Vagina (tissue), 2 donors: ENCODE measurements at places on chromosomes 12 and 14. TPM values are rescaled to one million over a fixed set of nuclear protein-coding genes. Genes with fewer than 3 reads are reported as not detected.

Gene DENND5B
- 25.3 TPM for total RNA-seq

DNA sequence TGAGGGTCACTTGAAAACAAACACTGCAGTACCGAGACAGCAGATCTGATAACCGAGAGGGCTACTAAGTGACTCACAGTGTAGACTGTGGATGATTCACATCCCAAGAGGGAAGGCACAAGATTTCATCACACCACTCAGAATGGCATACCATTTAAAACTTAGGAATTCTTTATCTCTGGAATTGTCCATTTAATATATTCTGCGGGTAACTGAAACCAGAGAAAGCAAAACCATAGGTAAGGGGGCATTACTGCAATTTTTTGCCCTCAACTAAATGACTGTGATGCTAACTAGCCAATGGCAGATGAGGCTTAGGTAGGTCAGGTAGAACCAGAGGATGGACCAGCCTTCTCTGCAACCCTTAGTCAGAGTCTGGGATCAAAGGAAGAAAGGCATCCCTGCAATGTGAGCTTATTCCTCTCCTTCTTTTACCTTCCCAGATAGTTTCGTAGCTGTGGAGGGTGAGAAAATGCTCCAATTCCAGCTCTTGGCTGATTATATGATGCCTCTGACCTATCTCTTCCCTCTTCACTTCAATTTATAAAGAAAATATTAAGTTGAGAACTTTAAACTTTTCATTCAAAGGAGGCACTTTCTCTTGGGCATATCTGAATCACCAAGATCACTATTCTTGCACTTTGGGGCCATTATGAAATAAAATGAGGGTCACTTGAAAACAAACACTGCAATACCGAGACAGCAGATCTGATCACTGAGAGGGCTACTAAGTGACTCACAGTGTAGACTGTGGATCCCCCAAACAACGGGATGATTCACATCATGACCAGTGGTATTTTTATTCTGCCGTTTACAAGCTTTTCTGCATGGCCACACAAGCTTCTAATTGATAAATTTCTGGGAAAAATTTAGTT lies 6.8 kb downstream of the ART4 start:
- no peak for DNase-seq

Gene BMP4
- 31.4 TPM for total RNA-seq

- no peak for DNase-seq
Observed at GRCh38 chr12:99027461-99027860, 382.4 kb downstream of the APAF1 start.

GRCh38 chr12:51855586-51856428 lies 7.3 kb upstream of the FIGNL2 start:
- DNase-seq = no peak

DNA sequence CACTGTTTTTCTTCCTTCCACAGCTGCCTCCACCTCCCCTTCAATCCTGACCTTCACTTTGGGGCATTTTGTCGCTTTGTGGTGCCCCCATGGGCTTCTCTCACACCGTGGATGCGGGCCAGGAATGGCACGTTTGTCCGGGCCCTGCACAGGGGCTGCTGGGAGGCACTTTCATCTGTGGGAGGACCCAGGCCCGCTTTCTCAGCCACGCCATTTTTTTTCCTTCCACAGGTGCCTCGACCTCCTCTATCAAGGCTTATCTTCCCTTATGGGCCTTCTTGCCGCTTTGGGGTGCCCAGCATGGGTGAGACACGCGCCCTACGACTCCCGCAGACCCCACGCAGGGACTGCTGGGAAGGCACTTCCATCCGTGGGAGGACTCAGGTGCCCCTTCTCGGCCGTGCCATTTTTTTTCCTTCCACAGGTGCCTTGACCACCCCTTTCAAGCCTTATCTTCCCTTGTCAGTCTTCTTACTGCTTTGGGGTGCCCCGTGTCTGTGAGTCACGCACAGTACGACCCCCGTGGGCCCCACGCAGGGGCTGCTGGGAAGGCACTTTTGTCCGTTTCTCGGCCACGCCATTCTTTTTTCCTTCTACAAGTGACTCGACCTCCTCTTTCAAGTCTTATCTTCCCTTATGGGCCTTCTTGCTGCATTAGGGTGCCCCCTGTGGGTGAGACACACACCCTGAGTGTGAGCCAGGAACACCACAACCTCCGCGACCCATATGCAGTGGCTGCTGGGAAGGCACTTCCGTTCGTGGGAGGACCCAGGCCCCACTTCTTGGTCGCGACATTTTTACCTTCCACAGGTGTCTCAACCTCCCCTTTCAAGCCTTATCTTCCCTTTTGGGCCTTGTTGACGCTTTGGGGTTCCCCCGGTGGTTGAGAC lies 270.7 kb downstream of the ALG10 start:
- DNase-seq = no peak

GRCh38 chr12:42946871-42947381 lies 357.4 kb upstream of the PRICKLE1 start:
- no peak for DNase-seq

Gene OR6C3
- not detected for total RNA-seq

DNA sequence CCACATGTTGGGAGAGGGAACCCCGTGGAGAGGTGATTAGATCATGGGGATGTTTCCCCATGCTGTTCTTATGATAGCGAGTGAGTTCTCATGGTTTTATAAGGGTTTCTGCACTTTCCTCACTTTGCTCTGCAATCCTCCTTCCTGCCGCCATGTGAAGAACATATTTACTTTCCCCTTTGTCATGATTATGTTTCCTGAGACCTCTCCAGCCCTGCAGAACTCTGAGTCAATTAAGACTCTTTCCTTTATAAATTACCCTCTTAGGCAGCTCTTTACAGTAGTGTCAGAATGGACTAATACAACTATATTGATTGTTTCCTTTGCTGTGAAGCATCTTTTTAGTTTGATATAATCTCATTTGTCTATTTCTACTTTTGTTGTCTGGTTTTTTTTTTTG lies 13.1 kb upstream of the RASSF9 start:
- DNase-seq = no peak

- DNase-seq = no peak
Observed at GRCh38 chr12:47739979-47740378, 14.7 kb upstream of the ENDOU start.

Gene FGF23
- total RNA-seq = not detected

DNA sequence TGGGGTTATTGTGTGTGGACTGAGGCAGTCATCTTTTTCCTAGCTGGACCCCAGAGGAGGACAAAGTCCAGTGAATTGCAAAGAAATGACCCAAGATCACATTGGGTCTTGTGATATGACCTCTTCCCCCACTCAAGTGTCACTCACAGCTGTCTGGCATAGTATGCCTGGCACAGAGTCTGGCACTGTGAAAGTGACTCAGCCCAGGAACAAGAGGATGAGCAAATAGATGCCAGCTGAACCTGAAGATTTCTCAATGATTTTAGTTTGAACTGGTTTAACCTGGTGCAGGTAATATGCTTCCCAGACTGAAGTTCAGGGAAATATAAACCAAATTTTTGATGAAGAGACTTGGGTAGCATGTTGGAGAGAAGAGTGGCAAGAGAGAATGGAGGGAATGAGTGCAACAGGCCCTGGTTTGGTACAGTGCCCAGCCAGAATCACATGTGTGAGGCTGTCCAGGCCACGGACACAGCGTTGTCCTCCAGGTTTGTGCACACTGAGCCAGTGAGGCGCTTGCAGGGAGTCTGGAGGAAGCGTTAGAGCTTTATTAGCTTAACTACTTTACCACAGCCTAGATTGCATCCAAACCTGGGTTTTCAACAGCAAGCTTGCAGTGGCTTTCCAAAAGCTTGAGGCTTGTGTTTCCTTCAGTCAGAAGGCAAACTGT lies 332.9 kb downstream of the NUAK1 start:
- DNase-seq = no peak

GRCh38 chr12:126747530-126748149 lies 1519.3 kb upstream of the TMEM132C start:
- DNase-seq = no peak

Gene MYH7
- not detected for total RNA-seq

- no peak for DNase-seq
Observed at GRCh38 chr12:104340925-104341611, 37.5 kb downstream of the EID3 start.

Gene ASIC1
- total RNA-seq = 2.9 TPM

- no peak for DNase-seq
Observed at GRCh38 chr14:90846511-90846910, 30.3 kb upstream of the TTC7B start.

DNA sequence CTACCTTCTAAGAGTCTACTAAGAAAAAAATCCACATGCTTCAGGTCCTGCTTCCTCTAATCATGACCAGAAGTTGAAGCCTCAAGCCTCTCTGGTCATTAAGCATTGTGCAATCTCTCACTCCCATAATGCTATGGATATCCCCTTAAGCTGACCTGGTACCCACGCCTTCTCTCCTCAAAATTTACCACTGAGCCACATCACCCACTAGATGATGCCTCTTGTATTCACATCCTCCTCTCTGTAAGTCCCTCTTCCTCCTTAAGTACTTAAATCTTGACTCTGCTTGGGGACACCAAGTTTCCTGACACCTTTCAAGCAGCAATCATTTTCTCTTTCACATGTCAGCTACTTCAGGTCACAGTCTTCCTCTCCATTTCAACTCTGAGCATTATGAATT lies 9.8 kb downstream of the GALNT4 start:
- no peak for DNase-seq

DNA sequence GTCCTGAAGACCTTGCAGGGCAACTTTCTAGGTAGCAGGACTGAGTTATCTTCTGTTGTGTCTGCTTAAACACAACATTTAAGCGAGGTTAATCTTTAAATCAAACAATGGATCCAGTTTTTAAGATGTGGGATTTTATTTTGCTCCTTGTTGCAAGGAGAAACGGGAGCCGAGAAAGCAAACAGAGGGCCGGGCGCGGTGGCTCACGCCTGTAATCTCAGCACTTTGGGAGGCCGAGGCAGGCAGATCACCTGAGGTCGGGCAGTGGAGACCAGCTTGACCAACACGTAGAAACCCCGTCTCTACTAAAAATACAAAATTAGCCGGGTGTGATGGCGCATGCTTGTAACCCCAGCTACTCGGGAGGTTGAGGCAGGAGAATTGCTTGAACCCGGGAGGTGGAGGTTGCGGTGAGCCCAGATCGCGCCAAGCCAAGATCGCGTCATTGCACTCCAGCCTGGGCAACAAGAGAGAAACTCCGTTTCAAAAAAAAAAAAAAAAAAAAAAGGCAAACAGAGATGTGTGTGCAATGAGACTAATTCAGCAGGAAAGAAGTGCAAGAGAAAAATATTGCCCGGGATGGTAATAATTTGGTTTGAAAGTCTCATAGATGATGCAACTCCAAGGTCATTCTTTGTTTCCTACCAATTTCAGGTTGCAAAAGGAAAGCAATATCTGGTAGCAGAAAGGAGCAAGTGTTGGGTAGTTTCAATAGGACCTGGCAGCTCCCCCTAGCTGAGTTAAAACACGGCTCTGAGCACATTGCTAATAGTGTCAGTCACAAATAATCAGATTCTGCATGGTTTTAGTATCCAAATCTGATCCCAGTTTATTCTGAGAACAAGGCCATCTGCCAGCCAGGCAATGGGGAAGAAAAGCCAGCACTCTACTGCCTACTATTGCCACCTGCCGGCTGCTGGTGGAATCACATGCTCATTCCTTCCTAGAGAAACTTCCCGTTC lies 141.4 kb downstream of the PPM1H start:
- no peak for DNase-seq

Gene IFT43
- 47.4 TPM for total RNA-seq

- no peak for DNase-seq
Observed at GRCh38 chr14:100297320-100298300, 8.6 kb downstream of the SLC25A29 start.

DNA sequence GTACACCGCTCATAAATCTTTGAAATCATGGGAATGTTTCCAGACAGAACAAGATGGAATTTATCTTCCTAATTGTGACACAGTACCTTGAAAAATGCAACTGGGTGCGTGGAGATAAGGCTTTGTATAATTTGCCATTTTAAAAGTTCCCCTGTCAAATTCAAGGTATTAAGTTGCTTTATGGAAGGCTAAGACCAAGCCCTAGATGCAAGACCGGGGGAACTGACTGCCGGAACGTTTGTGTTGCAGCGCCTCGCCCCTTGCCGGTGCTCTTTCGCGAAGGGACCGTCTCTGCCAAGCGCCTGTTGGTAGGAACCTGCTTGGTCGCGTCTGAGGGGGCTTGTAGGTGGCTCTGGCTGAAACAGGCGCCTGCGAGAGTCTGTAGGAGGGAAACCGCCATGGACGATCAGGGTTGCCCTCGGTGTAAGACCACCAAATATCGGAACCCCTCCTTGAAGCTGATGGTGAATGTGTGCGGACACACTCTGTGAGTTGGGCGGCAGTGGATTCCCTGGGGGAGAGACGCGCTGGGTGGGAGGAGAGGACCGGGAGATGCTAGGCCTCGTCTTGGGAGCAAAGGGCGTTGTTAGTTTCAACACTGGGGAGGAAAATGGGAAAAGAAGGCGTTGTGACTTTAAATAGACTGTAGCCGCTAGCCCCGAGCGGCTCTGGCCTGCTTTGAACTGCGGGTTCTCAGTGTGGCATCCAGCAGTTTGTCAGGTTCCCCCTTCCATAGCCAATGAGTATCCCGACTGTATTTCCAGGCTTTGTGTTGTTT lies at the start of gene MNAT1:
MNAT1 (plus strand) TSS at position 297 of the 778 bp plus-strand sequence; CDS start at position 399, 102 bp downstream.
- no peak for DNase-seq

- no peak for DNase-seq
Observed at GRCh38 chr12:131413006-131413405, 297.9 kb upstream of the SFSWAP start.

- DNase-seq = no peak
Observed at GRCh38 chr14:84458881-84459280, 1071.1 kb upstream of the FLRT2 start.

GRCh38 chr12:120290609-120291305 lies 946 bp downstream of the RNU4-2 start:
- peak; percentile 91 for DNase-seq

- no peak for DNase-seq
Observed at GRCh38 chr12:105256921-105257320, 20.9 kb upstream of the APPL2 start.

GRCh38 chr12:107131832-107132616 lies 38.7 kb upstream of the CRY1 start:
- DNase-seq = no peak

GRCh38 chr12:67356380-67356774 lies 87.2 kb downstream of the CAND1 start:
- no peak for DNase-seq

DNA sequence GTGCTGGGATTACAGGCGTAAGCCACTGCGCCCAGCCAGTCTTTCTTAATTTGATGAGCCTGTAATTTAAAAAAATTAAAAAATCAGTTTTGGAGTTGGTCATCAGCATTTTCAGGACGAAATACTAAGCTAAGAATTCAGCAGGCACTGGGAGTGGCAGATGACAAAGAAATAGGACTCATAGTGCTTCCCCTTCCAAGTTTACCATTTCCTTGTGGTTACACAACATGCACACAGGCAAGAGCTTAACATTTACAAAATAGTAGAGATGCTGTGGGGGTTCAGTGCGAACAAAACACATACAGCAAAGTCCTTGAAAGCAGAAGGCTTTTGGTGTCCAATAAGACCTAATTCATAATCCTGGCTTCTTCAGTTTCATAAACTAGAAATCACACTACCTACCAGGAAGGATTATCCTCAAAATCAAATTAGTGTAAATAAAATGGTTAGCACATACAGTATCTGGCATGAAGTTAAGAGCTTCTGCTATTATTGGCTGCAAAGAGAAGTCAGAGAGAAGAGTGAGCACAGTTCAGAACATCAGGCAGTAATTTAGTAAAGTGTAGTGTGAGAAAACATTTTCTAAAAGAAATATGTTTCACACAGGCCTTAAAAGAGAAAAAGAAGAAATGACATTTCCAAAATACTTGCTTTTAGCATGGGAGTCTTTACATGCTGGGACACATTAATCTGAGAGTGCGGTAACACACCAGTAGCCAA lies 22.2 kb upstream of the KIF21A start:
- DNase-seq = no peak

GRCh38 chr14:103045371-103045869 lies 11.9 kb downstream of the CDC42BPB start:
- DNase-seq = no peak
